ENCODE measurements at places on chromosomes 12 and 14.

GRCh38 chr12:321606-322326 lies 59.1 kb upstream of the SLC6A13 start:
- DNase-seq: peak; percentile 71

GRCh38 chr14:92633724-92634123 lies 114.7 kb downstream of the LGMN start:
- no peak for DNase-seq

DNA sequence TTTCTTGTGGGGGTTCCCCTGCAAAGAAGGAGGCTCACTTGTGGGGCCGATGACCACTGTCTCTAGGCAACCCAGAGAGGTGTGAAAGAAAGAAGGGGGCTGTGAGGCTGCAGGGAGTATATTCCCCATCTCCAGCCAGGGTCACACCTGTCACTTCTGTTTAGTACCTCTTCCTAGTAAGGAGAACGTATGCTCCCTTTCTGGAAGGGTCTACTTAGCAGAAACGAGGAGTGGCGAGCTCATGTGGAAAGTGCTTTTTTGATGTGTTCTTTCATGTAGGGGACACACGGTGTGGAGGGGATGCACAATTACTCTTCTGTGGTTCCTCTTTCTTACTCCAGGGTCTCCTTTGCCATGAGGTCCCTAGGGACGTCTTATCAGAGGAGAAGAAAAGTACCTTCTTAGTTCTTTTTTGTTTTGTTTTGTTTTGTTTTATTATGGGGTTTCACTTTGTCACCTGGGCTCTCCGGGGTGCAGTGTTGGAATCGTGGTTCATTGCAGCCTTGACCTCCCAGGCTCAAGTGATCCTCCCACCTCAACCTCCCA lies 58.3 kb downstream of the PRKCH start:
- no peak for DNase-seq

GRCh38 chr14:99484106-99484505 lies 2.9 kb downstream of the CCNK start:
- no peak for DNase-seq

DNA sequence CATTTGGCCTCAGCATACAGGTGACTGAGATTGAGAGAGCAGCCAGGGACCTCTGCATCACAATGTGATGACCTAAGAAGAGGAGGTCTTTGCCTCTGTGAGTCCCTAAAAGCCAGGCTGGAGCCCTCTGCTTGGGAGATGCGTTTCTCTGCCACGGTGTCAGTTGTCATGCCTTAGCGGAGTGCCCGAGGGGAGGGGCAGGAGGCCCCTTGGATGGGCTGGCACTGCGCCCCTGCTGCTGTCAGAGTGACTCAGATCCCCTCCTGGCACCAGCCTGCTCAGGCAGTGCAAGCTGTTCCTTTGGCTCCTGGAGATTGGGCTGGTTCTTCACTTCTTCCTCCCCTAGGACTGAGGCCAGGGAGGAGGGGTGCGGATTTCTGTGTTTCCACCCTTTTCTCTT lies 64.9 kb upstream of the KCNA5 start:
- DNase-seq: peak; percentile 87

DNA sequence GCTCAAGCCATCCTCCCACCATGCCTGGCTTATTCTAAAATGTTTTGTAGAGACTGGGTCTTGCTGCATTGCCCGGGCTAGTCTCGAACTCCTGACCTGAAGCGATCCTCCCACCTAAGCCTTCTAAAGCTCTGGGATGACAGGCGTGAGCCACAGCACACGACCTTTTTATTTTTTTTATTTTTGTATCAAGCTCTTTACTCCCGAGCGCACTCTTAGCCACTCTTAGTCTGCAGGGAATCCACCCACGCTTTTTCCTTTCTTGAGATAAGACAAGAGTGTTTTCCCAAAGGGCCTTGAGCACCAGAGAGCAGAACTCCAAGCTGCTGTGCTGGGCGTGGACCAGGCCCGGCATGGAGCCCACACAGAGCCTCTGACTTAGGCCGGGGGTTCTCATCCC lies 23.4 kb downstream of the MAP1LC3B2 start:
- no peak for DNase-seq

GRCh38 chr12:113414519-113415038 lies 7.6 kb upstream of the SDSL start:
- DNase-seq: no peak

GRCh38 chr14:92704036-92704804 lies 44.2 kb downstream of the LGMN start:
- no peak for DNase-seq

Data from cerebellar cortex (tissue), 1 donor.